H7 (cell line): ENCODE measurements at places on chromosomes 1 and 21. TPM values are rescaled to one million over a fixed set of nuclear protein-coding genes. Genes with fewer than 3 reads are reported as not detected.

NEGR1 gene
- total RNA-seq, result 2.1 and 3.1 TPM in 2 replicates

KRTAP11-1 gene
- not detected in 2 replicates for total RNA-seq

NIBAN1 gene
- 3.6 and 3.8 TPM in 2 replicates for total RNA-seq

AKR1A1 gene
- 371 and 395 TPM in 2 replicates for total RNA-seq

AUNIP gene
- total RNA-seq, result 38.9 and 42.2 TPM in 2 replicates

DNA sequence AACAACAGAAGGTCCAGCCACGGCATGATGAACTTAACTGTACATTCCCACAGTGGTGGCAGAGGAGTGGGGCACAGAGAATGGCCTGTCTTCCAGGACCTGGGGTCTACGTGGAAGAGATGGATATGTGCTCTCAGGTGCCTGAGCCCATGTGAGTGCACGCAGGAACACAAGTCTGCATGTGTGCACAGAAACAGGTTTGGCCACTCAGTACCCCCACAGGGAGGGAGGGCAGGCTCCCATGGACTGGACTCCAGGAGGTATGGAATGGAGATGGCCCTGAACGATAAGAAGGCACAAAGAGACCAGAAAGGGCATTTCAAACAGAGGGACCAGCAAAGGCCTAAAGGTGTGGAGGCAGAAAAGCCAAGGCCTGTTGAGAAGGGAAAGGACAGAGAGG, 10.8 kb downstream of the COL9A2 start:
- no peak for DNase-seq

DNA sequence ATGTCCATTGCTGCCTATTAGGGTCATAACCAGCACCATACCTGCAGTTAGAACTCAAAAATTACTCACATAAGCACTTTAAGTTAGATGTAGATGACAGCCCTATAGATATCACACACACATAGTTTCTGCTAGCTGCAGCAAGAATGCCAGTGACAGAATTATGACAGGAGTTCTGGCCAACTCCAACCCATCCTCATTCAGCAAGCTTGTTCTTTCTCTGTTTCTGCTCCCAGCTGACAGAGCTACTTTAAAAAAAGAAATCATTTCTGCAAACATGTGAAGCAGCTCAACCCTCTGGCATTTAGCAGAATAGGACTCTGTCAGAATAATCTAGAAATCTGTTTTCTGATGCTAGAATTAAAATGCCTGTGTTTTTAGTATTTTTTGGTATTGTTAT, 23.8 kb upstream of the OTUD7B start:
- DNase-seq, result no peak

- no peak for DNase-seq
Measured at GRCh38 chr1:111474521-111474920, 737 bp downstream of the C1orf162 start.

DNA sequence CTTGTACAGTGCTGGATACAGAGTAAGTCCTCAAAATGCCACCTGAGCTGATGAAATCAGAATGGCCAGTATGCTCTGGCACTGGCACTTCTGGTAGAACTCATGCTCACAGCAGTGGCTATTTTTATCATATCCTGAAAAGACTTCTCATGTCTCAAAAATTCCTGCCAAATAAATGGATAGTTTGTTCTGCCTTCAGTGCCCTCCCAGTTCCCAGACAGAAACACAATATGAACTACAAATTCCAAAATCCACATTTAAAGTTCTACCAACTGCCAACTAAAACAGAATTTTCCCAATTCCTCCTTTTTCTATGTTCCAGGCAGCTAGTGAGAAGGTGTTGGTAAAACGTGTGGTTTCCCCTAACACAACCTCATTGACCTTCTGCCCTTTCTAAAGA, 51.4 kb upstream of the RGS1 start:
- DNase-seq, result no peak

- DNase-seq, result no peak
Measured at GRCh38 chr1:40411843-40412242, 38.3 kb downstream of the SMAP2 start.

DNA sequence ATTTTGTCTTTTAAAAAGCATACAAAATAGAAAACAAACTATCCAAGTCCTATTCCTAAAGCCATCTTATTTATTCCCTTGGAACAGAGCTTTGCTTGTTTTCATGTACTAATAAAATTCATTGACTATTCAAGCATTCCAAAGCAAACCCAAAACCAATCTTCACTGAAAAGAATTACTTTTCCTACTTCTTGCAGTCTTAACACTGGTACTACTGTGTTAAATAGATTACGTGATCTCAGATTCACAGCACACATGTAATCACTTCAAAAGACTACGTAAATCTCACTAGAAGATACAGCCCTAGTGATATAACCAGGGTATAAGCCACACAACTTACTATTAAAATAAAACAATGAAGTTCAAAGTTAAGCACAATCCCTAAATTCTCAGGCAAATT, 39.0 kb downstream of the ZZZ3 start:
- no peak for DNase-seq

- no peak for DNase-seq
Measured at GRCh38 chr1:106360252-106360651, 696.2 kb upstream of the PRMT6 start.

DNA sequence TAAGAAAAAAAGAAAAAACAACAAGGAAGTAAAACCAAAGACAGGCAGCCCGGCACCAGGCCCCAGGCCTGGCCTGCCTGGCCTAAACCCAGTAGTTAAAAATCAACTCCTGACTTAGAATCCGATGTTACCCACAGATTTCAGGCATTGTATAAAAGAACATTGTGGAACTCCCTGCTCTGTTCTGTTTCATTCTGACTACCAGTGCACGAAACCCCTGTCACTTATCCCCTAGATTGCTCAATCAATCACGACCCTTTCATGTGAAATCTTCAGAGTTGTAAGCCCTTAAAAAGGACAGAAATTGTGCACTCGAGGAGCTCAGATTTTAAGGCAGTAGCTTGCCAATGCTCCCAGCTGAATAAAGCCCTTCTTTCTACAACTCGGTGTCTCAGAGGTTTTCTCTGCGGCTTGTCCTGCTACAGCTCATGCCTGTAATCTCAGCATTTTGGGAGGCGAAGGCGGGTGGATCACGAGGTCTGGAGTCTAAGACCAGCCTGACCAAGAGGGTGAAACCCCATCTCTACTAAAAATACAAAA, 15.6 kb upstream of the MYOCOS start:
- no peak for DNase-seq

DNA sequence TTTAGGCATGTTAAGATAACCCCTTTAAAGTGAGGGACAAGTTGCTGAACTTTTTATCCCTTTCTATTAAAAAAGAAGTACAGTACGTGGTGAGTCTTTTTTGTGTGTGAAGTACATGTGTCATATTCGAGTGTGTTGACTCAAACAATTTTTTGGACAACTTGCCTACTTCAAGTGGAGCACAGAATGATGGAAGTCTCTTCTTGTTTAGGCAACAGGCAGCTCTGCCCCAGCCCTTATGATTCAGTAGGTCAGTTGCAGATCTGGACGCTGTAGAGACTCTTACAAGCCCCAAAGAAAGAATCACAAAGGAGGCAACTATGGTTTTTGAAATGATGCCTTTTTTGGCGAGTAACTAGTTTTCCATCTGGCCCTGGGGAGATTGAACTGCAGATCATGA, 14.4 kb upstream of the ZFP69B start:
- no peak for DNase-seq

DNA sequence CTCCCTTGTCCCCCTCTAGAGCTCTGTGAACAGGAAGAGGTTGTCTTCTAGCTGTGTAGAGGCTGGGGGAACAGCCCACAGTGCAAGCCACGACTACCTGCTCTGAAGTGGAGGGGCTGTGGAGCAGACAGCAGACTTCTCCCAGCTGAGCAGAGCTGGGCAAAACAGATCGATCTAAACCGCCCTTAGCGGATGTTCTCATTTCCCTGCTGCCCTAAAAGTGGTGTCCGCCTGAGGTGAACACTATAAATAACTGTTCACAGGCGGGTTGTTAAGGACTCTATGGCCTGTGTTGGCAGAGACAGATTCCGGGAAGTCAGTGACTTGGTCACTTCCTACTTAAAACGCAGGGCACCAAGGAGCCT, 203.2 kb downstream of the RHOU start:
- no peak for DNase-seq

DNA sequence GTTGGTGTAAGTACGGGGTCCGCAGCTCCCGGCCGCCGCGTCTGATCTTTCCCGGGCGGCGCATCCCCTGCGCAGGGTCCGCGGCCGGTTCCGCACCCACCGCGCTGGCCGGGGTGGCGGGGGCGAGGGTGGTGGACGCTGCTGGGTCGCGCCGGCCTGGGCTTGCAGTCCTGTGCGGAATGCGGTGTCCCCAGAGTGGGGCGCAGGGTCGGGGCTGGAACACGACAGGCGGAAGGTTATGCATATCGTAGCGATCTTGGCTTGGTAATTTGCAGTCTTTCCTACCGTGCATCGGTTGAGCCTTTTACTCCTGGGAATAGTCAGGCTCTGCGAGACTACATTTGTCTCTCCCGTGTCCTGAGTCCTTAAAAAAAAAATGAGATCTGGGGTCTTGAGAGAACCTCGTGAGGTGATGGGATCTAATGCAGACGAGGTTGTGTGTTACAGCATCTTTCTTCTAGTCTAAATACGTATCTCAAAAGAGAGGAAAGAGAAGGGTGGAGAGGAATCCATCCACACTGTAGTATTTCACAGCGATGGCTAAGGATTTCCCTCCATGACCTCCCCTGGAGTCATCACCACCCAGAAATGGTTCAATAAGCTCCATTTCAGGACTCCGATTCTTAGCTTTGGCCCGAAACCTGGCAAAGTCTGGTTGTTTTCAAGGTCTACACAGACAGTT, 572 bp downstream of the ATP1B1 start:
- DNase-seq, result no peak

DNA sequence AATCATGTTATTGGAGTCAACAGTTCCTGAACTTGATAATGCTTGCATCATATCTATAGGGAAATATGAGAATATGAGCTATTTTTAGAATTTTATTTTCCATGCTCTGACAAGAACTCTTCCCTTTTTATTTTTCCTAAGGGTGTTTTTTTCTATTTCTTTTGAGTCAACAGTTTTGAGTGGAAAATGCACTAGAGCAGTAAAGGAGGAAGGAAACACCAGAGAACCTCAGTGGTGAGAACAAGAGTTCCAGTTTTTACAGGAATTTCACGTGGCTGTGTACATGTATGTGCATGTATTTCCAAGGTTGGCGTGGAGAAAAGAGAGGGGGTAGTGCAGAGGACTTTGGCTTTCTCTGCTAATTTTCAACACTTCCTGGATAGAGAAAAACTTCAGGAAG, 63.6 kb upstream of the TNFSF18 start:
- DNase-seq, result no peak

GRCh38 chr1:245577191-245578157, 422.7 kb downstream of the KIF26B start:
- no peak for DNase-seq

GRCh38 chr1:118429856-118430255, 244.8 kb upstream of the SPAG17 start:
- DNase-seq, result no peak
